Dermis microvascular lymphatic vessel endothelial cell (primary cell): ENCODE measurements at places on chromosomes 3 and 15.
A peak's percentile ranks its signal among the peaks of the same experiment; 100 is the strongest.

- DNase-seq: no peak
Measured at GRCh38 chr3:179098388-179099077, 26.9 kb upstream of the ZMAT3 start.

DNA sequence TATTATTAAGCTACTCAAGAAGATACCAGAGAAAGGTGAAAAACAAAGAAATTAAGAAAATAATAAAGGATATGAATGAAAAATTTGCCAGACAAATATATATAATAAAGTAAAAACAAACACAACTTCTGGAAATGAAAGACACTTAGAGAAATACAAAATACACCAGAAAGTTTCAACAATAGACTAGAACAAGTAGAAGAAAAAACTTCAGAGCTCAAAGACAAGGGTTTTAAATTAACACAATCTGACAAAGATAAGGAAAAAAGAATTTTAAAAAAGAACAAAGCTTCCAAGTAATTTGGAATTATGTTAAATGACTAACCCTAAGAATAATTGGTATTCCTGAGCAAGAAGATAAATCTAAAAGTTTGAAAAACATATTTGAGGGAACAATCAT lies 135.3 kb downstream of the PLCH1 start:
- DNase-seq: no peak

DNA sequence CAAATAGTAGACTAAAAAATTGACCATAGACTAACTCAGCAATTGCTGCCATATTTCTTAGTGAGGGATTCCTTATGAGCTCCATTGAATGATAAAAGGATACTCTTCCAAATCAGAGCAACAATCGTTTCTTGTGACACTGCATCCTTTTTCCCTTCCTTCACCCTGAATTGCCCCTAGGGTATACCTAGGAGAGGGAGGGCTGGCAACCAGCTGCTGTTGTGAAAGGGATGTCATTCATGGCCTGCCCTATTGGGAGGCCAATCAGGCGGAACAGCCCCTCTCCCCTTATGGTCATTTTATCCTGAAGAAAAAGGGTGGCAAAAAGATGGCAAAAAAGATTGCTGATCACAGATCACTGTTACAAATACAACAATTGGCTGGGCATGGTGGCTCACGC lies 26.3 kb downstream of the B3GNT5 start:
- no peak for DNase-seq

DNA sequence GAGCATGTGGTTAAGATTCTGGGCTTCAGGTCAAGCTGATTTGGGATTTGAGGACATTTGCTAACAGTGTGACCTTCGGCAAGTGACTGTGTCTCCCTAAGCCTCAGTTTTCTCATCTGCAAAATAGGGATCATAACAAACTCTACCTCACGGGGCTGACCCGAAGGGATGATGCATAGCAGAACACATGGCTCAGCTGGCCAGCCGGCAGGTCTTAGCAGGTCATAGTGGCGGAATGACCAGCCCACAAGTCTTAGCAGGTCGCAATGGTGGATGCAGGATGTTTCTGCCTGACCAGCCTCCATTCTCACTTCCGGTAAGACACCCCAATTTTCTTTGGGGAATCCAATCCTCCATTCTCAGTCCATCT lies 63.3 kb downstream of the IQSEC1 start:
- no peak for DNase-seq

DNA sequence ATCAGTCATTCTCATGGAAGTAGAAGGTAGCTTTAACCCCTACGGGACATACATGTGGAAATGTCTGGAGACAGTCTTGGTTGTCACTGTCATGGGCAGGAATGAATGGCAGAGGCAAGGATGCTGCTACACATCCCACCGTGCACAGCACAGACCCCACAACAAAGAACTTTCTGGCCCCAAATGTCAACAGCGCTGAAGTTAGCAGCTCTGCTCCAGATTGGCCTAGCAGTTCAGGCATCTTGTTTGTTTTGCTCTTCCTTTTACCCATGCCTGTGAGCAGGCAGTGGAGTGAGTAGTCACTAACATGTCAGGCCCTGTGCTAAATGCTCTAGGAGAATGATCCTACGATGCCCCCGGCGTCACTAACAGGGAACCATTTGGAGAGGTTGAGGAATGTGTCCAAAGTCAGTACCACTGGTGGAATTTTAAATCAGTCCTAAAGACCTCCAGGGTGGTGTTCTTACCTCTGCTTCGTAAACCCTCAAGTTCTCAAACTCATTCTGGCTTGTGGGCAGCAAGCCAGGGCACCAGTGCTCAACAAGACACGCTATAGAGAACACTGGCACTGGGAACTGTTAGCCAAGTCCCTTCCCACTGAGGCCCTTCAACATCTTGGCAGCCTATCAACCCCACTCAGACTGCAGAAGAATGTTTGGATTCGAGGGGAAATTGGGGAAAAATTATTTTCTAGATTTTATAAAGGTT lies 142.2 kb downstream of the FOXP1 start:
- DNase-seq: no peak

DNA sequence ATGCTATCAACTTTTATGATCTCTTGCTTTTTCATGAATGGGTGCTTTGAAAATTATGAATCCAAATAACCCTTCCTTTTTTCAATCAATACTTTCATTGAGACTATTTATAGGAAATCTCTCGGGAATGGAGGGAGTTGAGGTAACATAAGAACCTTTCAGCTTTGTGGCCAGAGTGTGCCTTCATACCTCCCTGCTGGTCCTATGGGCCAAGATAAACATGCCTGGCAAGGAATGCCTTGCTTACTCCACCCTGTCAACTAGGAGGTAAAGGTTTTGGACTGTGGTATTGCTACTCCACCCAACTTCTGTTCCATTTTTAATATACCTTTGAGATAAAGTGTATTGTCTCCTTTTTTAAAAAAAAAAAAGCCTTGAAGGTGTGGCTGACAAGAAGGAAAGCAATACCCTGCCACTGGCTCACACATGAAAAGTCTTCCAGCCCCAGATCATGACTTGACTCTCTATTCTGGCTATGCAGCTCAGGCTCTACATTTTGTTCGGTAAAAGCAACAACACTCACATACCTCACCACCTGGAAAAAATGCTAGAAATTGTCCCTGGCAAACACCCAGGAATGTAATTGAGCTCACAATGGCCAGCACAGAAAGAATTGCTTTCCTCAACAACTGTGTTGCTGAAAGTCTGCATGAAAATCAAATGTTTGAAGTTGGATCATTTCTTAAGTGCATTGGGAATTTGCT lies 35.8 kb downstream of the COL8A1 start:
- DNase-seq: peak; percentile 86

GRCh38 chr3:143063018-143063417 lies 56.6 kb upstream of the CHST2 start:
- no peak for DNase-seq

GRCh38 chr15:74200412-74200815 lies 2.2 kb downstream of the STRA6 start:
- peak; percentile 42 for DNase-seq

DNA sequence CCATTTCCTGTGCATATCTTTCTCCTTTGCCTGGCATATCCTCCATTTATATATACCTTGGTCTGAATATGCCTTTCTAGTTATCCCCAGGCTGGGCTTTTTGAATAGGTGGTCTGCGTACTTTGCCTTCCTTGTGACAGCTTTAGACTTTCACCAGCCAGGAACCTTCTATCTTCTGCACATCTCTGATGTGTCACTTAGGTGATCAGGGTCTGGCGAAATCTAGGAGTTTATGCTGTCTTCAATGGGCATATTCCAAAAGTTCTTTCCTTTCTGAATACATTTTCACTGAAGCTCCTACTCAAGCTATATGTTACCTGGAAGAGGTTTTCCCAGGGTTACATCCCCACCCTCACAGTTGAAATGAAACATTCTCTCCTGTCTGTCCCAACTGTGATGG lies 27.8 kb upstream of the ST3GAL6 start:
- no peak for DNase-seq

DNA sequence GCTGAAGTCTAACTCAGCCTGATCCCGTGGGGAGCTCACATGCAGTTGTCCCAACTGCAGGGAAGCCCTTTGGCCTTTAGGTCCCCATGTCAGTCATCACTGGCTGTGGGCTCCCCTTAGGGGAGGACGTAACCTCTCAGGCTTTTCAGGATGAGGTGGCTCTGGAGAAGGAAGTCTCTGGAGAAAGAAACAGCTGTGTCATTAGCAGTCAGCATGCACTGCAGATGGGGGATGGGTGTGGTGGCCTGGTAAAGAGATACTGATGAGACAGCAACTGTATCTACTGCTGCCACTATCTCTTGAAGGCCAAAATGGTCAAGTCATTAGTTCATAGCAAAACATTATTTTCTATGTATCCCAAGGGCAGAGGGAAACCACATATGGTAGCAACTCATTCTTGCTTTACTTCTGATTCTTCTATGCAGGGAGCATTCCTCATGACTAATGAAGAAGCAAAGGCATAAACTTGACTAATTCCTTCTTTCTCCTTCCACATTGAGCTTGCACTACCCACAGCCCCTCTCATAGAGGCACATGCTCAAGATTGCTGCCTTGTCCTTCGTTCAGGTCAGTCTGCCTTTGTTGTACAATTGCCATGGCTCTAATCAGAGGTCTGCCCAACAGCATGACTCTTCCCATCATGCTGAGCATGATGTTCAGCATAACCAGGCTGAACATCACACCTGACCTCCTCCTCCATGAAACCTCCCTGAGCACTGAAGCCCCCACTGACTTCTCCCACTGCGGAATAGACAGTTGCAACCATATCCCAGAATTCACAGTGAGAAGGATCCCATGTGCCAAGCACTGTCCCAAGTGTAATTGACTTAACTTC lies 47.8 kb upstream of the TMEM158 start:
- DNase-seq: no peak

GRCh38 chr3:20760981-20761380 lies 575.0 kb upstream of the SGO1 start:
- DNase-seq: no peak

- DNase-seq: no peak
Measured at GRCh38 chr15:101378171-101378755, 83.2 kb upstream of the SNRPA1 start.

DNA sequence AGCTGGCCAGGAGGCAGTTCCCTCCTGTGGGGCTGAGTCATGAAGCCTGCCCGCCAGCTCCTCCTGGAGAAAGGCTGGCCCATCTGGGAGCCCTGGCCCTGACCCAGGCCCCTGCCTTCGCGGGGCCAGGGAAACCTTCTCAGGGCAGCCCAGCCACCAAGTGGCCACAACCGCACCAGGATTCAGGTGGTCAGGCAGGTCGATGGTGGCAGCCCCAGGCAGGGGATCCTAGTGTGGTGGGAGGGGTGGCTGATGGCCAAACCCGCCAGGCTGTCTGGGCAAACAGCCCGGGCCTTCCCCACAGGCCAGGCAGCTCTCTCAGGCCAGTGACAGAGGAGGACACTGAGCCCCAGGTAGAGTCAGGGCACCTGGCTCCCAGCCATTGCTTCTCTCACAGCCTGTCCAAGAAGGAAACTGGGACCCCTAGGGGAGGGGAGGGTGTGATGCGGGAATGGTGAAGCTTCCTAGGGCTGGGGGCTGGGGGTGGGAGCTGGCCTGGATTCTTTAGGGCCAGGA lies 1.2 kb downstream of the TWF2 start:
- peak; percentile 79 for DNase-seq

GRCh38 chr3:112640276-112640929 lies 540 bp downstream of the CCDC80 start:
- peak; percentile 55 for DNase-seq

DNA sequence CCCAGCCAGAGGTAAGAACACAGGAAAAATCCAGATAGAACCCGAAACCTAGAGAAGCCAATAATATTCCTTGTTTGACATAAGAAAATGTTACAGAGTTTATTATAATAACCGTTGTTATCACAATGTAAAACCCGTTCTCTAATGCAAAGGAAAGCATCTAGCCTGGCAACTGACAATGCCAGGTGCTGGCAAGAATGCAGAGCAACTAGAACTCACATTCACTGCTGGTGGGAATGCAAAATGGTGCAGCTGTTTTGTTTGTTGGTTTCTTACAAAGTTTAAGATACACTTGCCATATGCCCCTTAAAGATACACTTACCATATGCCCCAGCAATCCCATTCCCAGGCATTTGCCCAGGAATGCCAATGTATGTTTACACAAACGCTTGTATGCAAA lies 23.4 kb downstream of the VPS39 start:
- no peak for DNase-seq

GRCh38 chr3:183114384-183115178 lies 15.3 kb upstream of the MCCC1 start:
- no peak for DNase-seq

GRCh38 chr3:32421991-32422859 lies 30.6 kb downstream of the CMTM7 start:
- DNase-seq: peak; percentile 89

DNA sequence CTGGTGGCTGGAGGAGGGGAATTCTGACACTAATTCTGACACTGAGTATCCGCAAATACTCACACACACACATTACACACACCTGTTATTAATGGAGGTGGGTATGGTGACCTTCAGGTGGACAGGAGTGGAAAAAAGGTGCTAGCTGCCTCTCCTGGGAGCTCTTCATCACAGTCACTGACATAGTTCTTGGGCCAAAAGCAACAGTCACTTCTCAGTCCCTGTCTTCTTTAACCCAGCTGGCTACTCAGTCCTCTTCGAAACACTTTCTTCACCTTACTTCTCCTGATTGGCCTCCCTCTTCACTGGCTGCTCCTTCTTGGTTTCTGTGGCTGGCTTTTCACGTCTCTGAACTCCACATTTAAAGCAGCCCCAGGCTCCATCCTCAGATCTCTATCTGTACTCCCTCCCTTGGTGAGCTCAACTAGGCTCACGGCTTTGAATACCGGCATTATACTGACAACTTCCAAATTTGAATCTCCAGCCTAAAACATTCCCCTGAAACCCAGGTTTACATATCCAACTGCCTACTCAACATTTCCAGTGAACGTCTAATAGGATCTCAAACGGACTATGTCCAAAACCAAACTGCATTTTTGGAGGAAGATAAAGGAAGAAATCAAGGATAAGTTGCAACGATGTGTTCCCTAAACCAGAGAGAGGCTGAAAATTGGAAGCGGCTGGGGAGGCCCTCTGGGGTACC lies 53.2 kb upstream of the HEG1 start:
- no peak for DNase-seq

GRCh38 chr3:142724682-142725356 lies 985 bp downstream of the TRPC1 start:
- peak; percentile 8 for DNase-seq

DNA sequence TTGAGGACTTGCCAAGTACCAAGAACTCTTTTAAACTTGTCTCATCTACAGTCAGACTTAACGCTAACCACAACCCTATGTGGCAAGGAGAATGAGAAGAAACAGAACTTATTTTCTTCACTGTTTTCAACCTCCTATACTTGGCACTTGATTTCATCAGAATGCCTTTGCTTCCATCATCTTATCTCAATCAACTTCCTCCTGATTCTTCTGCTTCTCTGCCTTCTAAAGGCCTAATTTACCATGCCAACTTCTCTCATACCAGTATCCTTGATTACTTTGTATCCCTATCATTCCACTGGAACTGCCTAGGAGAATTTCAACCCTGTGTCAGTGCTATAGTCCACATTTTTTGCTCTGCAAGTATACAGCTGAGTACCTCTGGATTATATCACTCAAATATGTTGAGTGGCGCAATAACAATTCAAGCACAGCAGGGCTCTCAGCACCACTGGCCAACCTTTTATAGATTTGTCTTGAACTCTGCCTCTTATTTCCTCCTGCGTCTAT lies 413.6 kb downstream of the ROBO1 start:
- DNase-seq: no peak

- DNase-seq: no peak
Measured at GRCh38 chr3:160286231-160286630, 61.0 kb downstream of the C3orf80 start.
